NCI-H226 (cell line): ENCODE measurements at places on chromosomes 4 and X.

DNA sequence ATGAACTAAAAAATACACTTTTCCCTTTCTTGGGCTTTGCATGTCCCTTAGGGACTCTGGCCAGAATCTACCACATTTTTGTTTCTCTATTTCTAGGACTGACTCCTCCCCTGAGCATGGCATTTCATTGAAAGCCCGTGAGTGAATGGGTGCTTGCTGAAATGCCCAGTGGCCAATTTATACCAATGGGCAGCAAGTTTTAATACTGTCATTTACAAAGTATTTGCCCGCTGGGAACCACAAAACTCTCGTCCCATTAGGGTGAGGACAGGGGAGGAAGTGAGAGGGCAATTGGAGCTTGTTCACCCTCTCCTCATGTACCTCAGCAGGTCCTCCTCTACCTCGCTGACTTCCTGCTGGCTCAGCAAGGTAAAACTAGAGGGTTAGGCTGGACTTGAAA is 1.1 kb downstream of the SRPX2 start:
- DNase-seq: no peak

DNA sequence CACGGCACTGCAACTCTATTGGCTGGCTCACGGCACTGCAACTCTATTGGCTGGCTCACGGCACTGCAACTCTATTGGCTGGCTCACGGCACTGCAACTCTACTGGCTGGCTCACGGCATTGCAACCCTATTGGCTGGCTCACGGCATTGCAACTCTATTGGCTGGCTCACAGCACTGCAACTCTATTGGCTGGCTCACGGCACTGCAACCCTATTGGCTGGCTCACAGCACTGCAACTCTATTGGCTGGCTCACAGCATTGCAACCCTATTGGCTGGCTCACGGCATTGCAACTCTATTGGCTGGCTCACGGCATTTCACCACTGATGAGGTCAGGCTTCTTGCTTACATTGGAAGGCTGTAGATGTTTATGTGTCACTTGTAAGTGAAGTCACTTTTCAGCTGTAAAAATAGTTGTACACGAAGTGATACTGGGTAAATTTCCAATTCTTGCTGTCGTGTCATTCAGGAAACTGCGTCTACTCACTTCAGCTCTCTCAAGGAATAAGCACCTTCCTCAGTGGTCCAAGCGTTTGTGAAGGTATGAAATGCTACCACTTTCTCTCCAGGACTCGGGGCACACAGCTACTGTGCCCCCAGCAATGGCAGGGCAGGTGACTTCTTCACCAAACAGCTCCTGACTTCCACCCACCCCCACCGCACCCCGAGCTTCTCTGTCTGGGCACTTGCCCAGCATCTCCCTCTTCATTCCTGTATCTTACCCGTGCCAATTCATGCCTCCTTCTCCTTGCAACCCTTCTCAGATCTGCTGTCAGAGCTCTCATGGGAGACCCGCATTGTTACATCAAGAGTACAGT is 141.3 kb downstream of the AFAP1 start:
- DNase-seq: peak; percentile 19

- DNase-seq: peak; percentile 33
Measured at GRCh38 chr4:185242749-185243533, 33.5 kb downstream of the SNX25 start.

- DNase-seq: no peak
Measured at GRCh38 chr4:6200922-6201362, 593 bp upstream of the JAKMIP1 start.

DNA sequence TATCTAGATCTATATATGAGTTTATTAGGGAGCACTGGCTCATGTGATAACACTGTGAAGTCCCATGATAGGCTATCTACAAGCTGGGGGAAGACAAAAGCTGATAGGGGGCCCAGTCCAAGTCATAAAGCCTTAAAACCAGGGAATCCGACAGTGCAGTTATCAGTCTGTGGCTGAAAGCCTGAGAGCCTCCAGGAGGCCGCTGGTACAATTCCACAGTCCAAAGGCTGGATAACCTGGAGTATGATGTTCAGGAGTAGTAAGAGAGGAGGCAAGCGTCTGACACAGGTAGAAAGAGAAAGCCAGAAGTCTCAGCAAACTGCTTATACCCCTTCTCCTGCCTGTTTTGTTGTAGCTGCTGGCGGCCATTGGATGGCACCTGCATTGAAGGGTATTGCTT is 177.6 kb upstream of the SPRY1 start:
- DNase-seq: no peak

GRCh38 chr4:78748381-78748780 is 27.8 kb upstream of the BMP2K start:
- DNase-seq: peak; percentile 13

- no peak for DNase-seq
Measured at GRCh38 chr4:173704201-173704600, 174.2 kb upstream of the HAND2 start.

GRCh38 chrX:11792461-11793421 is 34.7 kb downstream of the MSL3 start:
- DNase-seq: no peak
